GM19239 (cell line): ENCODE measurements at places on chromosomes 11 and 22.

DNA sequence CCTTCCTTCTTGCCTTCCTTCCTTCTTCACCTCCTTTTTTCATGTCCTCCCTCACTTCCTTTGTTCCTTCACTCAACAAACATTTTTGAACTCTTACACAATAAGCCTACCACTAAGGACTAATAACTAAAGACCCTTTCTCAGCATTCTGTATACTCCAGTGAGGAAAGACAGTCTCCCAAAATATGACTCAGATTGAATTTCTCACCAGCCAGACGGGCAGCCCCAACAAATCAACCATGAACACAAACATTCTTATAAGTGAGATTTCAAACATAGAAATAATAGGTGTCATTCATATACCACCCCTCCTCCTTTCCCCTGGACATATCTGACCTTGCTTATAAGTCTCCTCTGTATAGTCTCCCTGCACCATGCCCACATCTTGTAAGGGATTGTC, 1079.7 kb downstream of the OPCML start:
- DNase-seq, result no peak

- DNase-seq, result no peak
Observed at GRCh38 chr11:83702796-83703195, 416.6 kb upstream of the CCDC90B start.

GRCh38 chr11:67645521-67646461, 4.7 kb downstream of the ACY3 start:
- DNase-seq, result no peak

GRCh38 chr11:80512491-80512890, 1071.7 kb upstream of the TENM4 start:
- no peak for DNase-seq

DNA sequence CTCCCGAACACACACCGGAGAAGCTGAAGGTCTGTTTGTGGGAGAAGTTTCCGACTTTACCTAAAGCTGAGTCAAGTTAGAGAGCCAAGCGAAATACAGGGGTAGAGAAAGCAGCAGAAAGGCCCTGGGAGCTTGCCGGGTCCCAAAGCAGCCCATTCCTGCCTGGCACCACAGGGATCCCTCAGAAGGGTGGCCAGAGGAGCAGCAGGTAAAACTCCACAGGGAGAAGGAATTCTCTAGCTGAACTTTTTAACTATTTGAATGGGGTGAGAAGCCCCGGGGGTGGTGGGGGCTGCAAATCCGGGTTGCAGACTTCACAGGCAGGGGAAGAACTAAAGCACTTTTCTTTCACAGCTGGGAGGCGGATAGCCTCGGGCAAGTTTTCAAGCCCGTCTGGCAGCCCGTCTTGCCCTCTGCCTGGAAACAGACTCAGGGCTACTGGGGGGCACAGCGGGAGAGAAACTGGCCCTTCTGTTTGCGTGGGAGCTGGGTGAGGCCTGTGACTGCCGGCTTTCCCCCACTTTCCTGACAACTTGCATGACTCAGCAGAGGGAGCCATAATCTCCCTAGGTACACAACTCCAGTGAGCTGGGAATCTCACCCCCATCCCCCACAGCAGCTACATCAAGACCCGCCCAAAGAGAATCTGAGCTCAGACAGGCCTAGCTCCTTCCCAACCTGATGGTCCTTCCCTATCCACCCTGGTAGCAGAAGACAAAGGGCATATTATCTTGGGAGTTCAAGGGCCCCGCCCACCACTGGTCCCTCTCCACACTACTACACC, 311.0 kb downstream of the SBF2 start:
- no peak for DNase-seq

DNA sequence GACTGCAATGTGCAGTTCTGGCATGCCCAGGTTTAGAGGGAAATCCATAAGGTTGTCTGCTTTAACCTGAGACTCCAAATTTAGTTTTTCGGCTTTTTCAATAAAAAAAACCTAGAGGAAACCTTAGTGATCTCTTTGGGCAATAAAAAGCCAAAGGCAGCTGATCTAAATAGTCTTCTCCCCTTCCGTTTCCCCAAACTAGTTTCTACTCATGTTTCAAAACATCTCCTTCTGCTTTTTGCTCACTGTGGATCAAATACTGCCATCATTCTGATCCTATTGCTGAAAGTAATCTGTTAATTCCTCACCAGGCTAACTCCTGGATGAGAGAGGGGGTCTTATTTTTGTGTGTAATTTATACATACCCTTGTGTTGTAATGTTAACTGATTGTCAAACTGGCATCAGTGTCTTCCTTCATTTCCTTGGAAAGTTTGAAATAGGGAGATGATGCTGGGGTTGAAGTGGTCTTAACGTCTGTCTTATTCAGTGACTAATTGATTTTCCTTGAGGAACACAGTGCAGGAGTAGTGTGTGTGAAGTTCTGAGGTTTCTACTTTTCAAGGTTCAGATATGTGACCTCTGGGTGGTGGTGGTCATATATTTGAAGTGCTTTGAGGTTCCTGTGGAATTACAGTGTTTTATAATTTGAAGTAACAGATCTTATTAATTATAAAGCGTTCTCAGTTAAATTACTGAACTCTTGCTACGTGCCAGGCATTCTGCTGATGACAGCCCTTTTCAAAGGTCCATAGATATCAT, 55.0 kb downstream of the ARHGAP42 start:
- DNase-seq, result no peak

GRCh38 chr11:63567044-63567840, 4.1 kb upstream of the PLAAT2 start:
- DNase-seq, result no peak

DNA sequence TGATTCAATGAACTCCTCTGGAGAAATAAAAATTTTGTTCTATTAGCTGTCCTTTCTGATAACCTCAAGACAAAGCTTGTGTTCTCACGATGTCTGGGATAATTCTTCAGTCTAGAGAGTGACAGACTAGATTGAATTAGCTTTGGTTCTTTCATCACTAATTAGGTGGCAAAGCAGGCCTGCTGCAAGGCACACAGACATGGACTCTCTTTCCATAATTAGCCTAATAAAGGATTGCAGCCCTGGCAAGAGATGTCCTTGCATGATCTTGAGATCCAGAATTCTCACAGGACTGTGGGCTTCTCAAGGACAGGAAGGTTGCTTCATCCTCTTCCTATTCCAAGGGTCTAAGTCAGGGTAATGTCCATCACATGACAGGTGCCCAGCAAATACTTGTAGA, 245.6 kb upstream of the ZC3H12C start:
- no peak for DNase-seq

GRCh38 chr11:20367313-20367948, 3.9 kb downstream of the HTATIP2 start:
- DNase-seq, result no peak

- DNase-seq, result no peak
Observed at GRCh38 chr11:101138245-101138930, 8.8 kb upstream of the PGR start.

GRCh38 chr11:68438658-68439259, 21.8 kb upstream of the PPP6R3 start:
- DNase-seq, result no peak

GRCh38 chr11:128553662-128554362, 33.5 kb downstream of the ETS1 start:
- DNase-seq, result no peak

DNA sequence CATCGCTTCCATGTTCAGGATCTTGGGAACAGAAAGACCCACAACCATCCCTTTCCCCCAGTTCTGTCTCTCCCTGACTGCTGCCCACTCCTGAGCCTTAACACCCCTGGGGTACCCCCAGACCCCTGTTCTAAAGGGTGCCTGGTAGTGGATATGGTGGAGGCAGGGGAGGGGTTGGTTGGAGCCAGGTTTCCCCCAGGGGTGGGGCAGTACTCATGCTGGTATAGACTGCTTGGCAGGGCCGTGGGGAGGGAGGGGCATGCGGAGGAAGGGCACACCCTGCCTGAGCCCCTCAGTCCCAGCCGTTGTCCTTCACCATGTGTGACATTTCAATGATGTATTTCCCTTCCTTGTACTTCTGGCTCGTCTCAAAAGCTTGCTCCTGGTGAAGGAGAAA, 4.0 kb downstream of the YPEL4 start:
- no peak for DNase-seq

DNA sequence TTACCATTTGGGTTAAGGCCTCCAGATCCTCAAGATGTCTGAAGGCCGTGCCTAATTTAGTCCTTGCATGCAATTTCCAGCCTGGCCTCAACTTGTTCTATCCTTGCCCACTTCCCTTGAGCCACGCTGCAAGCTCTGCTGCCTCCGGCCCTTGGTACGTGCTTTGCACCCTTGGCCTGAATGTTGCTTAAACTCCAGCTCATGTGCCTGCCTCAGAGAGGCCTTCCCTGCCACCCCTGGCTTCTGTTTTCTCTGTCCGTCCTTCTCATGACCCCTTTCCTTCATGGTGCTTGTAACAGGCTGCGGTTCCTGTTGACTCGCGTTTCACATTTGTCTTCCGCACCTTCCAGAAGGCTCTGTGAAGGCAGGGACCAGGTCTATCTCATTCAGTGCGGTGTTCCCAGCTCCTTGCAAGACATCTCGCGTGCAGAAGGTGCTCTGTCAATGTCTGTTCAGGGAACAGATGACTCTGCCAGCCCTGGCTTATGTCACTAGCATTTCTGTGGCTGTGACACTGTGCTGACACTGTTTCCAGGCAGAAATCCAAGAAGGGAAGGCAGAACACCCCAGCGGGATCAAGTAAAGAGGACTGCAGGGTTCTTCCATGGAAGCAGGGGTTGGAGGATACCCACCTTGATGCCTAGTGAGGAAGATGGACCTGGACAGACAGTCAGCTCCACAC, 61.8 kb downstream of the FBLN1 start:
- no peak for DNase-seq

DNA sequence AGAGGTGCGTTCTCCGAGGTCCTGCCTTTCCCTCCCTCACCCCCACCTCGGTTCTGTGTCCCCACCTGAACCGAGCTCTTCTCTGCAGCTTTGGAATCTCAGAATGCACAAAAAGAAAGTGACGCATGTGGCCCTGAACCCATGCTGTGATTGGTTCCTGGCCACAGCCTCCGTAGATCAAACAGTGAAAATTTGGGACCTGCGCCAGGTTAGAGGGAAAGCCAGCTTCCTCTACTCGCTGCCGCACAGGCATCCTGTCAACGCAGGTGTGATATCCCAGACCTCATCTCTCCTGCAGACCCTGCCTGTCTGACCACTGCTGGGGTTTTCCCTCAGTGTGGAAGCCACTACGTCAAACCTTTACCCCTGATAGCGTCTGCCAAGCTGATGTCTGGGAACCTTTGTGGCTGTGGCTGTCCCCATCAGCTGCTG, 13.9 kb downstream of the ACP2 start:
- no peak for DNase-seq

DNA sequence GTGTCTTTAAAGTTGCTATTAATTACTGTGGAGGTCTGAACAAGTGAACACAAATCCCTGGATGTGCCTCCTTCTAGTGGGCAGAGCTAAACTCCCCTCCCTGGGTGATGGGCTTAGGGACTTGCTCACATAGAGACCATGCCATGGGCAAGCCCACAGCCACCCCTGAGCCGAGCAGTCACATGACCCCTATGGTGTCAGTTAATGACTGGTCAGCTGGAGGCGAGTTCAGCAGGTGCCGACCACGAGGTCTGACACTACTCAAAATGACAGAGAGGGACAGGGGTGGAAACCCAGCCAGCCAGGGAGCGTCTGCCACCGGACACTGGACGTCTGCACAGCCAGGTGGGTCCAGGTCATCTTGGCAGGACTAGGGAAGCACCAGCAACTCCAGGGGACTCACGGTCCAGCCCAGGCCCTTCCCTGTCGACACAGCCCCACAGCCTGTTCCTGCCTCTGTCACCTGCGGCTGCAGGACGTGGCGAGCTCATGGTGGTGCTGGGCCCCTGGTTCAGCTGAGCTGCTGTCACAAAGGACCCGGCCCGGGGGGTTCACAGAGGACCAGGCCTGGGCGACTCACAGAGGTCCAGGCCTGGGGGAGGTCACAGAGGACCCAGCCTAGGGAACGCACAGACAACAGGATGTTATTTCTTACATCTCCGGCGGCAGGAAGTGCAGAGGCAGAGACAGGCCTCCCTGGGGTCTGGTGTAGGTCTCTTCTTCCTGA, 135.0 kb downstream of the BRD1 start:
- no peak for DNase-seq

GRCh38 chr22:22856364-22856763, 31.3 kb upstream of the IGLL5 start:
- DNase-seq, result no peak

GRCh38 chr11:27431808-27432207, 40.8 kb downstream of the LGR4 start:
- no peak for DNase-seq
